Tibial artery (tissue), 4 donors: ENCODE measurements at places on chromosomes 13 and 19.

GRCh38 chr19:42086770-42087550, 11.0 kb downstream of the ZNF574 start:
- DNase-seq, result no peak

GRCh38 chr19:1287354-1288225, 1.9 kb downstream of the EFNA2 start:
- DNase-seq, result no peak

GRCh38 chr19:8592231-8593009, 15.2 kb upstream of the MYO1F start:
- peak; percentile 99 for DNase-seq

DNA sequence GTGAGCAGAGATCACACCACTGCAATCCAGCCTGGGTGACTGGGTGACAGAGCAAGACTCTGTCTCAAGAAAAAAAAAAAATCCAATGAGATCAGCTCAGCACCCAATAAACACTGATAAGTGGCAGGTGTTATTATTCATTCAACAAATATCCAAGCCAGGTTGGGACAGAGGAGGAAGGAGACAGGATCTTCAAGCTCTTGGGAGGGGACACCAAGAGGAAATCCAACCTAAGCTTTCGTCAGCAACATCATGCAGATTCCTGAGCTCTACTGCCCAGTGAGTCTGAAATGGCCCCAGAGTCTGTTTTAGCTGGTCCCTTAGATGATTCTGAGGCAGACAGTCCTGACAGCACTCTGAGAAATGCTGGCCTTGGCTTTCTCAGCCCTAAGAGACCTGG, 7.7 kb downstream of the RFX1 start:
- DNase-seq, result no peak

DNA sequence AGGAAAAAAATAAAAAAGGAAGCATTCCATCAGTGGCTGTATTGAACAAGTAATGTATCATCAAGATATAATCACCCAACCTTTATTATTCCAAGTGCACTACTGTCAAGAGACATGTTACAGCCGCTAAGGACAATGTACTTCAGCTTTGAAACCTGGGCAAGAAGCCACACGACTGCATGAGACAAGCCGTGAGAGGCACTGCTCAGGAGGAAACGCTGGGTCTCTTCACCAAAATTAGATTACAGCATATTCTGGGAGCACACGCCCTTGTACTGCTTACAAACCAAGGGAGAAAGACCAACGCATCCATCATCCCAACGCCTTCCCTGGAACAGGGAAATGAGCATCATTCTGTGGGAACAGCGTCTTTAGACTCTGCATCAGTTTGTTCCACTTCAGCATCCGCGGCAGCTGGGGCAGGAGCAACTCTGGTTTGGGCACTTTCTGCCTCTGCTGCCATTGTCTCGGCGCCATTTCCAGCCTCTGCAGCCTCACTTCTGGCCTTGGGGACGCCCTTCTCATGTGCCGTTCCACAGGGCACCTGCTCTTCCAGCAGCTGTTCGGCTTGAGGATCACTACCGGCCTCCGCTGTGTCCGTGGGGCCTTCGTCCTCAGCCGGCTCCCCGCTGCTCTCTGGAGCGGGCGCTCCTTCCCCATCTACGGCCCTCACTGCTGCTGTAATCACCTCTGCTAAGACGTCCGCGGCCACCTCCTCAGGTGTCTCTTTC, 22.4 kb upstream of the BRD4 start:
- no peak for DNase-seq

GRCh38 chr13:114004420-114005205, 30.7 kb upstream of the C13orf46 start:
- DNase-seq, result peak; percentile 67
